ENCODE measurements at places on chromosomes 1 and 21.

GRCh38 chr1:81435175-81435574 is 365.6 kb upstream of the ADGRL2 start:
- no peak for DNase-seq

- no peak for DNase-seq
These were observed 695 bp upstream of the ALG14 start for GRCh38 chr1:95073446-95073845.

DNA sequence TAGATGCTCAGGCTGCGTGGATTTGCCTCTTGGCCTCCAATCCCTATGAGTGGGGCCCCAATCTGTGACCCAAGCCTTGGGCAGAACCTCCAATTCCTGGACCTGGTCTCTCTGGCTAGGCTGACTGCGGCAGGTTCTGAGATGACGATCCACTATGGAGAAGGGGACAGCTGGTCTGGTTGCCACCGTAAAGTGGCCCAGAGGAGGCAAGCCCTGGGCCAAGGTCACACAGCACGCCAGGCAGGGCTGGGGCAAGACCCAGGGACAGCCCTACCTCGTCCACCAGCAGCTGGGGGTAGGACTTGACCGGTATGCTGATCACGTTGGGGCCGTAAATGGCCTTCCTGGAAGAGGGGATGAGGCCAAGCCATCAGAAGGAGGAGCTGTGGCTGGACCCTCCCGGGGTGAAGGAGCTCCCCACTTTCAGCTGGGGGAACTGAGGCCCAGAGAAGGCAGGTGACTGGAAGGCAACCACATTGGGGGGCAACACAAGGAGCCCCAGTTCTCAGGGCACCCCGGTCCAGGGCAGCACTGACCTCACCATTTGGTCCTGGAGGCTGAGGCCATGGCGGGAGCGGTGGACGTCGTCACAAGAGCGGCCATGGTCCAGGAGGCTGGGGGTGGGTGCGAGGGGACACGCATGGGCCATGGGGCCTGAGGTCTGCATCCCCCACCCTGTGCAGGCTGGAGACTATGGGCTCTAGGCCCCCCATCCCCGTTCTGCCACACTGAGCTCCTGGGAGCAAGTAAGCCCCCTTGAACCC is 9.8 kb downstream of the ATP13A2 start:
- no peak for DNase-seq

DNA sequence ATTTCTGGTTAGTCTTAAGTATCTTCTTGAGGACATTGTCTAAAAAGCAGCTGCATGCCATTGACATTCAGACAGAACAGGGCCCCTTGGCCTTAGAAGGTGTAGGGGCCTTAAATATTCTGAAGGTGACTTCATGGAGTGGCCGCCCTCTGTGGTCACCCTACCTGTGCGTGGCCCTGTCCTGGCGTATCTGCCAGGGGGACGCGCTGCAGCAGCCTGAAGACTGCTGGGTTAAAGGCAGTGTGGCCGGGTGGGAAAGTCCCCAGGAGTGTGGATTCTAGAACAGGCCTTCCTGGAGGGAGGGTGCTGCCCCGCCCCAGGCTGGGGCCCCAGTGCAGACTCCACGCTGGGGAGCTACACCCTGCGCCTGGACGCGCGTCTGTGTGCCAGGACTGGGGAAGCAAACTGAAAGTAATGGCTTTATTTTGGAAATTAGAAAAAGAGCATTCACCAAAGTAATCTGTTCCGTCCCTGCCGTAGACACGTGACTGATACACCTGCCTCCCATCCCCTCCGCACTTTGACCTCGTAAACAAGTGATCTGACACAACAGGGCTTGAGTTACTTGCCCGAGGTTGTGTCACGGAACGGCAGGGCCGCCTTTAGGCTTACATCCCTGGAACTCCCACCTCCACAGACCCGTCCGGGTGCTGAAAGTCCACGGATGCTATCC is 1.8 kb downstream of the AGPAT3 start:
- DNase-seq = peak; percentile 61

GRCh38 chr1:27656157-27656893 is 15.7 kb downstream of the IFI6 start:
- no peak for DNase-seq

DNA sequence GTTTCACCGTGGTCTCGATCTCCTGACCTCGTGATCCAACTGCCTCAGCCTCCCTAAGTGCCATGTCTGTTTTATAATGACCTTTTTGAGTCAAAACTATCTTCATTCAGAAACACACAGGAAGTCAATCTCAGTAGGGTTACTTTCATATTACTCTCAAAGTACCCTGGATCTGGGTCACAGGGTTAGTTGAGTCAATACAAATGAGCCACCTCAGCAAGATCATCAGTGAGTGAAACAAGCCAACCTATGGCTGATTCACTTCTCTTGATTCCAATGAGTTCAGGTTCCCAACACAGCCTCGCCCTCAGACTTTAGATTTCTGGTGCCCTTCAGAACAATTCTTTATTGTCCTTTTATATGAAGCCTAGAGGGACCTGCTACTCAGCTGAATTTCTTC is 76.9 kb downstream of the ZC3H11B start:
- DNase-seq = no peak

DNA sequence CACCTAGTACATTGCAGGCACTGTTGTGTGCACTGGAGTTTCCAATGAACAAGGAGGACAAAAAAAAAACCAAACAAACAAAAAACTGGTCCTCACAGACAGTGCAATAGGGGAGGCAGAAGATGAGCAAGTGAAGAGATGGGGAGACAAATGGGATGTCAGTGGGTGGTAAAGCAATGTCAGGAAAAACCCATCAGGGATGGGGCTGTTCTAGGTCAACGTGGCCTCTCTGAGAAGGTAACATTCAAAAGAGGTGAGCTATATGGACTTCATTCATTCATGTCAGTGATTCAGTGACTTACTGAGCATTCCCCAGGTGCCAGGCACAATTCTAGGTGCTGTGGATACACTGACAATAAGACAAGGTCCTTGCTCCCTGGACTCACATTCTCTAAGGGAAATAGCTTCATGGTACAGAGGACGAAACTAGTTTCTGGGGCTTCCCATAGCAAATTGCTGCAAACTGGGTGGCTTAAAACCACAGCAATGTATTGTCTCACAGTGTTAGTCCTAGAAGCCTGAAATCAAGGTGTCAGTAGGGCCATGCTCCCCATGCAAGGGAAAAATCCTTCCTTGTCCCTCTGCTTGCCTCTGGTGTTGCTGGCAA is 140.5 kb upstream of the KLHDC7A start:
- no peak for DNase-seq

DNA sequence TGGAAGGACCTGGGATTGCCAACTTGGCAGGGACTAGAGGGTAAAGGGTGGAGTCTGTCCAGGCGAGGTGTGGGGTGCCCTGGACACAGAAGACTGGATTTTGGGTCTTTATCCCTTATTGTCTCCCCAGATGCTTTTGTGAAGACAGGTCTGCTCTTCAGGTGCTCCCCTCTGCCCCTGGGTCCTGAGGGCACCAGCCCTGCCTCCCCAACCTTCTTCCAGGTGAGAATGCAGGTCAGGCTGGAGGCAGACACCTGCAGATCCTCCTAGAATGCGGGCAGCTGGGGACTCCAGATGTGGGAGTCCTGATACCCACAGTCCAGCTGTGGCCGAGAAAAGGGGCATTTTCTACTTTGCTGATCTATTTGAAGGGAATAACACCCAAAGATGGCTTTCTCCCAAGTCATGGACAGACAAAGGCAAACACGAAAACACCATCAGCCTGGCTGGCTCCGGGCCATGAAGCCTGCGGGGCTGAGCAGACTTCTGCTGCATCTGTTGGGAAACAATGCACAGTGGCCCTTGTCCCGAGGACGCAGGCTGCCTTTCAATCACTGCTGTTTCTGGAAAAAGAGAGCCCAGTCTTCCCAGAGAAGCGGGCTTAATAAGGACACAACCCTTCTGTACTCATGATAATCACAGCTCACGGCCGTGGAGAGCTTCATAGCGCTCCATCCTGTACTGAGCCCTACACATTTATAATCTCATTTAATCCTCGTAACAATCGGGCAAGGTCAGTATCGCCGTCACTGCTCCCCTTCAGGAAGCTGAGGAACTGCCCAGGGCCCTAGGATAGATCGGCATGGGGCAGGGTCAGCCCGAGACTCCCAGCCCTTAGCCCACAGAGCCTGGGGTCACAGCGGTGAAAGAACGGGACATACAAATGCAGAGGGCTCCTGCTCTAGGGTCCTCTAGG is 62.0 kb upstream of the ABCG1 start:
- DNase-seq = no peak

- no peak for DNase-seq
These were observed 29.3 kb downstream of the KIRREL1 start for GRCh38 chr1:158022554-158023312.

DNA sequence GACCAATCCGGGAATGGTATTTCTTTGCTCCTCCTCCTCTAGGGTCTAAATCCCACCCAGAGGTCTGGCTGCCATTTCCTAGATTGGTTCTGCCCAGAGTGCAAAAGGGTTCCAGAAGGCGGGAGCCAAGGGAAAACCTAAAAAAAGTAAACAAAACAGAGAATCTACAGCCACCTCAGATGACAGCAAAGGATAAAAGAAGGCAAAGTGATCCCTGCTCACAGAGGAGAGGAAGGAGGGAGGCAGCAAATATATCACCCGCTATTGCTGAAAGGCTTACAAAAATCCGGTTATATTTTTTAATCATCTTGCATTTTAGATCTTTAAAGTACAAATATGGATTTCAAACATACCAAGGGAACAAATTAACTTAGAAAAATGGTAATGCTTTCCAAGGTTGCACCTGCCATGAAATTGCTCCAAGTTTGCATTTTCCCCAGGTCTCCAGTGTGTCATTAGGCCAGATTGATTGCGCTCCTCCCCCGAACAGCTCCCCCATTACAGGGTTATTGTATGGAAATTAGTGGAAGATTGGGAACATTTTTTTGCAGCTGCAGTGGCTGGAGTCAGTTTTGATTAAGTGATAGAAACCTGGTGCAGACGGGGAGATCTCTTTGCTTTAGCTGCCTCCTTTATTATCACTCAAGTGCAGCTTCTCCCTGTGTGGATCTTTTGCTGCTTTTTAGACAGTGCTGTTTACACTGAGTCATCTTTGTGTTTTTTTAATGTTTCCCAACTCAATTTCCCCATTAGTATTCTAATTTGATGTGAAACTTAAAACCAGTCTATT is 280.5 kb upstream of the CAMK1G start:
- no peak for DNase-seq

DNA sequence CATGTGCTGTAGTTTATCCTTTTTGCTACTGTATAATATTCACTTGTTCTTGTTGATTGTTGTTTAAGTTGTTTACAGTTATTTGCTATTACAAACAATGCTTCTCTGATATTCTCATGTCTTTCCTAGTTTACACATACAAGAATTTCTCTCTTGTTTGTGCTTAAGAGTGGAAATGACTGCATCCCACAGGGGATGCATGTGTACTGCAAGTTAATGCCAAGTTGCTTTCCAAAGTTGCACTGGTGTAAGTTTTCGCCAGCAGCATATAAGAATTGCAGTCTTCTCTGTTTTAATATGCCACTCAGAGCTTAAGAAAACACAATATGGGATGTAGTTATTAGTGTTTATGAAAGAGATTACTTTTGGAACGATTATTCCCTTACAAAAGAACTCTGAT is 97.7 kb downstream of the NEK7 start:
- no peak for DNase-seq

DNA sequence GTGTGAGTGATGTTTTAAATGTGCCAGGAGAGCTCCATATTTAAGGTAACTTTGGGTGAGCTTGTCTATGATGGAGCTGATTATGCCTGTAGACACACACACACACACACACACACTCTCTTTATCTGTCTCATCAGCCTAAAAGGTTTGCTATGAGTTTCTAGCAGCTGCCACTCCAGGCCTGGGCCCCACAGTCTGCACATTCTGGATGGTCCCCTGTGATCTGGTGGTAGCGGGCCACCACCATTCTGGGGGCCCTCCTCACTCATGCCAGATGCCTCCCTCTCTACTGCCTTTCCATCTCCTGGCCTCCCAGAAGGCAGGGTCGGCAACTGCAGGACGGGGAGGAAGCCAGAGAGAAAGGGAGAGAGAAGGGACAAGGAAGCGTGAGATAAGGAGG is 129.2 kb upstream of the TNR start:
- DNase-seq = no peak

- no peak for DNase-seq
These were observed 114.5 kb downstream of the KIAA0319L start for GRCh38 chr1:35442734-35443133.

DNA sequence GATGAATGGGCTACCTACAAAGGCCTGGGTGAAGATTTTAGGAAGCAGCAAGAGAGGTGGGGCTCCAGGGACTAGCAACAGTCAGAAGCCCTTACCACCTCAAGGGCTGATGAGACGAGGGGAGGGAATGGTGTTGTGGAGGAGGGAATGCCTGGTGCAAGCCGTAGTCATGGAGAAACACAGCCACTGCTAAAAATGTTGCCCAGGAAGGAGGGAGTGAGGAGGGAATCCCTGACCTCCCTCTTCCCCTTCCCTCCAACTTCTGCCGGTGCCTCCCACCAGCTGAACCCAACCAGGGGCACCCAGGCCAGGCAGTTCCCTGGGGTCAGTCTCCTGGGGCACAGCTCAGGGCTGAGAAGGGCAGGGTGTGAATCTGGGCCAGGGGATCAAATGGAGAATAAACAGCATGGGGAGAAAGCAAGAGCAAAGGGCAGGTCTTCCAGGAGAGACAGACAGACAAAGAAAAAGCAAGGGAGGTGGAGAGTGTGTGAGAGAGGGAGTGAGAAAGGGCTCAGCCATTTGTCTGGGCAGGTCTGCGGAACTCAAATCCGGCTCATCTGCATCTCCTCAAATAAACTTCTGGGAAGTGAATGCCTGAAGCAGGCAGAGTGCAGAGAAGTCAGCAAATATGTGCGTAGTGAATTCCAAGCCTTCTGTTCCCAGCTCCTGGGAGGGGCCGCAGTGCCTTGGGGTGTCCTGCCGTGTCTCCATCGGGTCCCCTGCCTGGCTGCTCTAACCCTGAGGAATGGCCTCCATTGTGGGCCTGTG is 27.1 kb upstream of the POU3F1 start:
- no peak for DNase-seq

GRCh38 chr21:42799948-42800347 is 79.4 kb downstream of the WDR4 start:
- DNase-seq = no peak

DNA sequence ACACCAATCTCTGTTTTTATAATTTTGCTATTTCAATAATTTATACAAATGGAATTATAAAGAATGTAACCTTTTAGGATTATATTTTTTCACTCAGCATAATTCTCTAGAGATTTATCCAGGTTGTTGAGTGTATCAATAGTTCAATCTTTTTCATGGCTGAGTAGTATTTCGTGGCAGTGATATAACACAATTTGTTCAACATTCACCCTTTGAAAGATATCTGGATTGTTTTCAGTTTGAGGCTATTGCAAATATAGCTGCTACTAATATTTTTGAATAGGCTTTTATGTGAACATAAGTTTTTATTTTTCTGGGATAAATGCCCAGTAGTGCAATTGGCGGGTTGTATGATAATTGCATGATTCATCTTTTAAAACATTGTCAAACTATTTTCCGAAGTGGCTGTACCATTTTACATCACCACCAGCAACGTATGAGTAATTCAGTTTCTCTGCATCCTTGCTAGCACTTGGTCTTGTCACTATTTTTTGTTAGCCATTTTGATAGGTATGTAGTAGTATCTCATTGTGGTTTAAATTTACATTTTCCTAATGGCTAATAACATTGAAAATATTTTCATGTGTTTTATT is 55.6 kb upstream of the ABCD3 start:
- DNase-seq = no peak
